Stimulated activated CD8-positive, alpha-beta memory T cell treated with anti-CD3 and anti-CD28 coated beads, Interleukin-4, amount 100 ng/mL, for 48 hours (primary cell): ENCODE measurements at places on chromosomes 7 and 10.

GRCh38 chr10:78383378-78384048 lies 349.9 kb downstream of the RPS24 start:
- DNase-seq = no peak

DNA sequence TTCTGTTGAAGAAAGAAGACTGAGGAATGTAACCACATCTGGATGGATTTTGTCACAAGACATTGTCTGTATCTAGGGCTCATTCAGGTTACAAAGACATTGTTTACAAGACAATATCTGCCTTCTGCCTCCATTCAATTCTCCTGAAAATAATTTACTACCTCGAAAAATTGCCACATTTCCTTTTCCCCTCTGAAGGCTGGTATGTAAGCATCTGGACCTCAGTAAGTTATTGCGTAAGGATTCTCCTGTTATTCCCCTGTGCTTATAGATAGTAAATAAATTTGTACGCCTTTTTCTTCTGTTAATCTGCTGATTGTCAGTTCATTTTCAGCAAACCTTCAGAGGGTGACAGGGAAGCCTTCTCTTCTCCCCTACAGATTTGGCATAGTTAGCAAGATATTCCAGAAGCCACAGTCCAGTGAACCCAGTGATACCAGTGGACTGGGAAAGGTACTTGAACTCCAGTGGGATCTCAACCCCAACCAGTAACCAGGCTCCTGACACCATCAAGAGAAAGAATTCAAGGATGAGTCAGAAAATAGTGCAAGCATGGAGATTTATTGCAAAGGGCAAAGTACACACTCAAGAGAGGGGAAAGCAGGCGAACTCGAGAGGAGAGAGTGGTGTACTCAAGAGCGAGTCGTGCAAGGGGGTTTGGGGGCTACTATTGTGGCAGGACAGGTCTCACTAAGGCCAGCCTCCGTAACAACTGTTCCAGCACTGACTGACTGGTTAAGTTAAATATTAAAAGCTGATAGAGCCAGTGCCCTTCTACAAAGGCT lies 706.9 kb upstream of the GHITM start:
- DNase-seq = no peak

- no peak for DNase-seq
These were observed 6.1 kb downstream of the DNTT start for GRCh38 chr10:96310321-96310669.

DNA sequence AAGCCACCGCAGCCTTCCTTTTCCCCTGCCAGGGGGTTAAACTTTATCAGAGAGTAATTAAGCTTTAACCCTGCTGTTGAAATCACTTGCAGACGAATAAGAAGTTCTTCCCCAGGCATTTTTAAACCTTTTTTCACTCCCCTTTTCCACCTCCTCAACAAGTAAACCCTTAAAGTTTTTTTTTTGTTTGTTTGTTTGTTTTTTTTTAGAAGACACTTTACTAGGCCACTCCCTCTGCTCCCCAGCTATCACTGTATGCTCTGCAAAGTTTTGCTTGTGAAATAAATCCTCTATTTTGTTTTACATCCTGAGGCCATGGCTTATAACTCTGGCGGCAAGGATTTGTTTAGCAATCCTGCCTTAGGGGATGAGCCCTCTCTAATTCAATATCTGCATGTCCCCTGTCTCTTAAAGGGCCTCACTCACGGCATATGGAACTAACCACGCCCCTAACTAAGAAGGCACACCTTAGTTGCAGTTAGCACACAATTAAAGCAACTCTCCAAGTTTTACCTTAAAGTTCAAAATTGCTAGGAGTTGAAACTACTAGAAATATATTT lies 1354.7 kb upstream of the LRRTM3 start:
- no peak for DNase-seq

- DNase-seq = no peak
These were observed 229.2 kb downstream of the TCF7L2 start for GRCh38 chr10:113179265-113179664.

GRCh38 chr10:5818894-5819293 lies 5.7 kb upstream of the GDI2 start:
- no peak for DNase-seq

- DNase-seq = no peak
These were observed 70.7 kb downstream of the C10orf105 start for GRCh38 chr10:71648933-71649320.

DNA sequence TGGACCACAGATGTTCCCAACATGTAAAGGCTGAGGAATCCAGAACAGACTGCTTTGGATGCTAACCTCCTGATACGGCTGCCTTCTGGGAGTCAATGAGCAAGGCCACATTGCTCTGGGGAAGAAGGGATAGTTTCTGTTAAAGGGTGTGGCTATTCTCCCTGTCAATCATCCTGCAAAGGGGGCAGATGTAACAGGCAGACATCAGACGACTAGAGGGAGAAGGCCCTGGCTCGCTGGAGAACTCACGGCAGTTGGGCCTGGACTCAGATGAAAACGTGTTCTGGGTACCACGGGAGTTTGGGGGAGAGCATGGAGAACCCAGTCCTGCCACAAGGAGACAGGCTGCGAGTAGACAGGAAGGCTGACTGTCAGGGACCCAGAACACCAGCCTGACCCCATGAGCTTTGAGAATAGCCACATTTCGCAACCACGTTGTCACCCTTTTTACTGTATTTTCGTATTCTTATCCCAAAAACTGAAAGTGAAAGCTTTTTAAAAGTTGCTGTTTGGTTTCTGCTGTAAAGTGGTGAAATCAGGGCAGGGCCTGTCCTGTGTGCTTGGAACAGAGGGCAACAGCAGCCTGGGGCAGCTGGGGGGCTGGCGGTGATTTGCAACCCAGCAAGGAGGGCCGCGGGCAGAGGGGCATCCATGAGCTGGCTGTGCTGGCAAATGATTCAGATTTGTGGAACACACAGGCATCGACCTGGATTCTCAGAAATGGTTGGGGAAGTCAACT lies 95.3 kb downstream of the MYOF start:
- no peak for DNase-seq

DNA sequence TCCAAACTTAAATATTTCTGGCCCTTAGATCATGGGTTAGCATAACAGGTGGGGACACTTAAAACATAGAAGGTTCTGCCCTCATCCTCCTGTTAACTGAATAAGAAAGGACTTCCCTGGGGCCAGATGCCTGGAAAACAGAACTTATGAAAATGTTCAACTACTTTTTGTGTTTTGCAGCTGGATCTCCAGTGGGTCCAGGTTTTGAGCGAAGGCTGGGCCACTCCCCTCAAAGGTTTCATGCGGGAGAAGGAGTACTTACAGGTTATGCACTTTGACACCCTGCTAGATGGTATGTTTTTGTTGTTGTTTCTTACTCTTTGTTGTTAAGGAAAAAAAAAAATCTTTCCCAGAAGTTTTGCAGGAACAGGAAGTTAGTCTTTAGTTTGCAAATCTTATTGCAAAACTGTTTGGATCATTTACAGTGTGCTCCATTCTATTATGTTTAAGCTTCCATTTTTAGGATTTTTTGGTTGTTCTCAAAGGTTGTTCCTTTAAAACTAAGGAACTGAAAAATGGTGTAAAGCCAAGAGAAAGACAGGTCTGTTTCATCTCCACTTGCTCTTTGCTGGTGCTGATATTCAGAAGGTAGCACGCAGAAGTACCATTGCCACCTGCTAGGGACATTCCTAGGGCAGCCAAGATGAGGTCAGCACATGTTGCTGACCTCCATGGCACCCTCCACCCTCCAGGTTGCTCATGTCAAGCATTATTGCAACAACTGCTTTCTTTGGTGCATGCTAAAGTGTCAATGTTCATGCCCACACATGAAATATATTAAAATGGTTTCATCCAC lies 56.1 kb downstream of the PAPSS2 start:
- DNase-seq = no peak

- no peak for DNase-seq
These were observed 3.7 kb downstream of the DDIT4 start for GRCh38 chr10:72277340-72277995.
